NCI-H187 (cell line): ENCODE measurements at places on chromosomes 6 and 20.

DNA sequence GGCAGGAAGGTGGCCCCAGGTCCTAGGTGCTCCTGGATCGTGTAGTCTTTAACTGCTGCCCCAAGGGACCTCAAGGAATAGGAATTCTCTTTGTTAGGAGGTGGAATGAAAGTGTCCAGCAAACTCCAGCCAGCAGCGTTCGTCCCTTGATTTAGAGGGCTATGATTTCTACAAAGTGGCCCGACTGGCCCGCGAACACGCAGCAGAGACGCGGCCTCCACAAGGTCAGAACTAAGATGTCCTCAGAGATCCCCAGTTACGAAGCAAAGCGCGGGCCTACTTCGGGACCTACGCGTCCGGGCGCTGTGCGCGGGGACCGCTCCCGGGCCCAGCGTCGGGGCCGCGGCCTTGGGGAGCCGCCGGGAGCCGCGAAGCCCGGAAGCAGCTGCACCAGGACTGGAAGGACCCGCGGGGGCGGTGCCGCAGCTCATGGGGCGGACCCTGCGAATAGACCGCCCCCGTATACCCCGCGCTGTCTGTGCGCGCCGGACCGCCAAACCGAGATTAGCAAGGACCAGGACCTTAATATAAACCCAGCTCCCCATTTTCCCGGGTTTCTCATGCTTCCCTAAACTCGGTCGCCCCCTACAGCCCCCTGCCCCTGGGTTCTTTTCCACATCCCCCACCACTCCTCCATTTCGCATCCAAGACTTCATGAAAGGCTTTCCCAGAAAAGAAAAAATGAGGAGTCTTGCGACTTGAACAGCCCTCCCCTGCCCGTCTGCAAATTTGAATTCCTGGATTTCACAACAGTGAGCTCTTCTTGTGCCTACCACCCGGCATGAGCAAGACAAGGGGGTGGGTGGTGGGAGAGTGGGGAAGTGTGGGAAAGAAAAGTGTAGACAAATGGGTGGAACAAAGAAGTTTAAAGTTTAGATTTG is at the start of gene C6orf47:
TSS of gene C6orf47 (minus strand) at position 398 of the 881 bp plus-strand sequence. CDS start 831 bp downstream, outside the sequence.
- DNase-seq: peak; percentile 43

DNA sequence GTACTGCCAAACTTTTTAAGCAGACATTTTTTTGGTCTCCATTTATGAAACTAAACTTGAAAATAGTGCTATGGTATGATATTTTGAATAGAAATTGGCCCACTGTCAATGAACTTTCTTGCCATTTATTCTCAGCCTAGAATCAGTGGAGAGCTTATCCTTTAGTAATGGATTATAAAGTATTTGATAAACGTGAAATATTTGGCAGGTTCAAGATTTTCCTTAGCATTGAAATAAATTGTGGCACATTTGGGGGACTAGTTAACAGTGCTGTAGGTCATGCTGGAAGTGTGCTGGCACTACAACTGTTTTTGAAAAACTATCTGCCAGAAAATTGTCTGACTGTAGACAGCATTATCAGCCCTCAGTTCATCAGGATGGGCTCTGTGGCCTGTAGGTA is 2.1 kb downstream of the PRSS35 start:
- DNase-seq: no peak

- no peak for DNase-seq
Measured at GRCh38 chr6:103456652-103457051, 1403.1 kb downstream of the HACE1 start.

- DNase-seq: peak; percentile 13
Measured at GRCh38 chr6:129370268-129370916, 339.6 kb downstream of the ARHGAP18 start.
